Caco-2 (cell line): ENCODE measurements at places on chromosomes 4 and X. TPM values are rescaled to one million over a fixed set of nuclear protein-coding genes. Genes with fewer than 3 reads are reported as not detected.

Gene FMR1NB
- not detected in 2 replicates for total RNA-seq

Gene MAB21L2
- not detected in 2 replicates for total RNA-seq

Gene PASD1
- not detected in 2 replicates for total RNA-seq

Gene SULT1B1
- total RNA-seq = 0.86 and 1.00 TPM in 2 replicates

Gene LCORL
- 9.3 and 11.3 TPM in 2 replicates for total RNA-seq

Gene ADH1A
- not detected in 2 replicates for total RNA-seq

Gene RAB39B
- 0.18 and 0.23 TPM in 2 replicates for total RNA-seq

Gene NAT8L
- 6.2 and 6.6 TPM in 2 replicates for total RNA-seq

Gene APELA
- total RNA-seq = 30.6 and 34.8 TPM in 2 replicates

Gene GALNTL6
- not detected in 2 replicates for total RNA-seq

Gene DDX60
- 0.70 TPM in 2 replicates for total RNA-seq

Gene ERVMER34-1
- total RNA-seq = 73.3 and 85.6 TPM in 2 replicates

Gene CSN1S1
- not detected in 2 replicates for total RNA-seq

Gene NPY2R
- not detected in 2 replicates for total RNA-seq

Gene MAGEA6
- total RNA-seq = not detected in 2 replicates

Gene RGN
- total RNA-seq = 32.9 and 36.2 TPM in 2 replicates

Gene VCX2
- not detected in 2 replicates for total RNA-seq

Gene STK32B
- total RNA-seq = 8.8 and 11.2 TPM in 2 replicates

Gene LIMCH1
- total RNA-seq = 6.2 and 8.4 TPM in 2 replicates

Gene RPL9
- total RNA-seq = 976 and 978 TPM in 2 replicates

Gene ERCC6L
- 9.7 and 10.2 TPM in 2 replicates for total RNA-seq

Gene RENBP
- 0.75 and 1.2 TPM in 2 replicates for total RNA-seq
